Fibroblast of skin of left biceps (primary cell): ENCODE measurements at places on chromosomes 4 and X.

DNA sequence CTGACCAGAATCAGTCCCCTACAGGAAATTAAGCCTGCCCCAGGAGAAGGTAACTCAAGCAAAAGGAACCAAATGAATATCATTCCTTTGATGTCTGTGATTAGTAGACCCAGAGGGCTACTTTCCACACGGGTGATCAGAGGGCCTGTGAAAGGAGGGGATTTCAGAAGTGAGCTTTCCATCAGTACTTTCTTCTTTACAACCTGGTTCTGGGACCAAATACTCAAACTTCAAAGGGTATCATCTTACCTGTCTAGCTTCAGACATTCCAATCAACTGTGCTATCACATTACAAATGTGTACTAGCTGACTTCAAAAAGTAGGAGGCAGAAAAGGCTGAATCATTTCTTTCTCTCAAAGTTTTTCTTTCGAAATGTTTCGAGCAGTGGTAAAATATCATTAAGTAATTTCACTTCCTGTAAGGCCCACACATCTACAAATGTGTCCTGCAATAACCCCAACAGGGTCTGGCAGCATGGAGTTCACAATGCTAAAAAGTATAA, 23.9 kb downstream of the ACSL4 start:
- peak; percentile 30 for DNase-seq

- no peak for DNase-seq
Measured at GRCh38 chrX:63466690-63467089, 115.6 kb upstream of the SPIN4 start.

GRCh38 chr4:76705472-76705871, 192.5 kb downstream of the SOWAHB start:
- no peak for DNase-seq

DNA sequence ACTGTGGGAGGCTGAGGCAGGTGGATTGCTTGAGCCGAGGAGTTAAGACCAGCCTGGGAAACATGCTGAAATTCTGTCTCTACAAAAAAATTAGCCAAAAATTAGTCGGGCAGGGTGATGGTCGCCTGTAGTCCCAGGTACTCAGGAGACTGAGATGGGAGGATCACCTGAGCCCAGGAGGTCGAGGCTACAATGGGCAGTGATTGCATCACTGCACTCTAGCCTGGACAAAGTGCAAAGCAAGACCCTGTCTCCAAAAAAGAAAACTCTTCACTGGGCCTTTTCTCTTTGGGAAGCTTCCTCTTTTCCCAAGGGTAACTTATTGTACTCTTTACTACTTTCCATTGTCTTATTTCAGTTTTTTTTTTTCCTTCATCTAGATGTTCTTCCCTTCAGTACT, 88.9 kb downstream of the UBE2K start:
- DNase-seq: no peak

GRCh38 chrX:68574240-68574639, 73.2 kb upstream of the STARD8 start:
- DNase-seq: no peak

DNA sequence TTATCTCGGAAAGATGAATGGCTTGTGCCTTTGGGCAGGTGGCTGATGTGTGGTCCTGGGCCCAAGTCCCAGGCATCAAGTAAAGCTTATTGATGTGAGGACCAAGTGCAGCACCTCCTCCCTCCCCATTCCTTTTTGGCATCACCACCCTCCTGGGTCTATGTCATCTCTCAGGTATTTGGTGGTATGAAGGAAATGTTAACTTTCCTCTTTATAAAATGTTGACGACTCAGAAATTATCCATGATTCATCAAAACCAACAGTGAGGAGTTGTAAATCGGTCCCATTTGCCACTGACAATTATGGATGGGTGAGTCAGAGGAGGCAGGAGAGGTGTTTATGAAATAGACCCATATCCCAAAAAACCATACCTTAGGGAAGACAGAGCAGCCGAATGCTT, 229.4 kb upstream of the GATB start:
- peak; percentile 25 for DNase-seq

DNA sequence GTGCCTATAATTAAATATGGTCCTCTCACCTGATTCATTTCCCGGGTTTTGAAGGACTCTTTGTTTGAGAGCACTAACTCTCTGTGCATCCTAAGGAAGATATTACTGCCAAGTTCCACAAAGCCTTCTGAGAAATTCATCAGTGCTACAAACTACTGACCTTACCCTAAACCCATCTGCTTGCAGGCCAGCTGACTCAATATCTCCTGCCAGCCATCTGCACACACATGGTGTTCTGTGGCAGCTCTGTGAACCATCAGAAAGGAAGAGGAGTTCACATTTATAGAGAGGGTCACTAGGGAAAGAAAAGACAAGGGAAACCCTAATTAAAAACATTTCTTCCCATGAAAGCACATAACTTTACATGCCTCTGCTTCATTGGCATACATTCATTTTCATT, 156.7 kb downstream of the ATP10D start:
- DNase-seq: no peak

DNA sequence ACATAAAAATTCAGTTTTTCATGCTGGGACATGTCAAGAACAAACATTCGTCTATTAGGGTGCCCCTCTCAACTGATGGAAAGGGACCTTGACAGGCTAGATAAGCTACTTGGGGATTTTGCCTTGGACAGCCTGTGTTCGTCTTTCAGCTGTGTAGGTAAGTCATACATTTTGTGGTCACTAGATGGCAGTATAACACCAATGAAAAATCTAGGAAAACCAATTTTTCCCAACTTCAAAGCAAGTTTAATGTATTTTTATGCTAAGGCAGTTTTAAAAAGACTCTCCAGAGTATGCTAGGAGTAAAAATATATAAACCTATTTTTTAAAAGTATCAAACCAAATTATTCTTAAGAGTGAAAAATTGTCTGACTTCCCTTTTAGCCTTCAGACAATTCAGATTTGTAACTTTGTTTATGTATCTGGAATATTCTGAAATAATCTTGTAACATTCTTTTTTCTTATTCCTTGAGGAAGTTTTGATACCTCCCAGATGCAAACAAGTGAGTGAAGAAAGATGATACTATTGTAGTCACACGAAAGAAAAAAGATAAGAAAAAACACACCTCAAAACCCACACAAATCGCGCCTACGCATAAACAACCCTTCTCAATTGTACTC, 158.3 kb downstream of the CPE start:
- DNase-seq: peak; percentile 6

DNA sequence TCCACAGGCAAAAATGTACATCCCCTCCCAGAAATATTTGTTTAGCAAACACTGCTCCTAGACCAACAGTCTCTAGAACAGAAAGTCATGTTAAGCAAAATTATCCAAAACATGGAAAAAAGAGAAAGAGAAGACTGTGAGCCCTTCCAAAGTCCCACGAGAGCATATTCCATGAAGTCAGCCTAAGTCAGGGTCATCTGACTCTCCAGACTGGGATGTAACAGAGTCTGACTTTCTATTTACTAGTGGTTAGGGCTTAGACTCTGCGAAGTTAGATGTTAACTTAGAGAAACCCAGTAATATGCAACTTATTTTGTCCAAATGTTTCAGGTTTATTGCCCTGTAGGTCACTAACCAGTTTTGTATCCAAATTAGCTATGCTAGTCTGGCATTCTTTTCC, 102.3 kb downstream of the MID1 start:
- no peak for DNase-seq

DNA sequence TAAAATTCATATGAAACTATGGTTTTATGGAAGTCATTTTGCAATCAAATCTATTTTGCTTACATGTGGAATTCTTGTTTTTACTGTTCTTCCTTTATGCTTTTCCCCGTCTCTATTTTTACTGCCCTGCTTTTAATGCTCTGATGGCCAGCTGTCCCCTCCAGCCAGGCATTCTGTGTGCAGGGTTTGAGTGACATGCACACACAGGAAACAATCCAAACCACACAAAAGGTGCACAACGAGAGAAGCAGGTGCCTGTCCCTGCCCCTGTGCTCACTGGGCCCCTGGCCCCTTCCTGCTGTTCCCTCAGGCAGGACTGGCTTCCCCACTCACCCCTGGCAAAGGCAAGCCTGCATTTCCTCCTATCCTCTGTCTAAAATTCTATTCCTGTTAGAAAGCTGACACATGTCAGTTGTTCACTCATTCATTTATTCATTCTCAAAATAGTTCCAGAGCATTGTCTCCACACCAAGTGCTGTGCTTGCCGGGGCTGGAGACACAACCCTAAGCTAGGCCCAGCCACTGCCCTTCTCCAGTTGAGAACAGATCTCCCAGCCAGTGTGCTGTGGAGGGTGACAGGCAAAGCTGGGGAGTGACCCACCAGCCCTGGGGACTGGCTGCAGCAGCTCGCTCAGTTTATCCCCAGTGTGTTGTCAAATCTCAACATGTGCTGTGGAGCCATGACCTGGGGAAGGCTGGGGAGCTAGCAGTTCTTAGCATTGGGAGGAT, 346.3 kb downstream of the FBXW7 start:
- no peak for DNase-seq

GRCh38 chr4:182280436-182281111, 37.4 kb downstream of the TENM3 start:
- peak; percentile 23 for DNase-seq

- no peak for DNase-seq
Measured at GRCh38 chr4:169594560-169595195, 17.7 kb downstream of the NEK1 start.

DNA sequence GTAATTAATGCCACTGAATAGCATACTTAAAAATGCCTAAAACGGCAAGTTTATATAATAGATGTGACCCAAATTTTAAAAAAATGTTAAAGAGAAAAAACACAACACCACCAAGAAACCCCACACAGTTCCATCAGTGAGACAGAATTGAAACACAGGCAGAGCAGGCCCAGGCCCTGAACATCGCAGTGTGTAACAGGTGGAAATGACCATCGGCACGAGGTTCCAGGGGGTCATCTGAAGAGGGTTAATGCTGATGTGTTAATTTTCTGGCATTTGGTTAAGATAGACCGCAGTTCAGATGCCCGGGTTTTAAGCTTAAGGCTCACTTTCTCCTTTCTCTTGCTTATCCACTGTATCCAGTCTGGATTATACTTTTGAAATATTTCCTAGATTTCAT, 66.8 kb downstream of the ANAPC4 start:
- DNase-seq: no peak

DNA sequence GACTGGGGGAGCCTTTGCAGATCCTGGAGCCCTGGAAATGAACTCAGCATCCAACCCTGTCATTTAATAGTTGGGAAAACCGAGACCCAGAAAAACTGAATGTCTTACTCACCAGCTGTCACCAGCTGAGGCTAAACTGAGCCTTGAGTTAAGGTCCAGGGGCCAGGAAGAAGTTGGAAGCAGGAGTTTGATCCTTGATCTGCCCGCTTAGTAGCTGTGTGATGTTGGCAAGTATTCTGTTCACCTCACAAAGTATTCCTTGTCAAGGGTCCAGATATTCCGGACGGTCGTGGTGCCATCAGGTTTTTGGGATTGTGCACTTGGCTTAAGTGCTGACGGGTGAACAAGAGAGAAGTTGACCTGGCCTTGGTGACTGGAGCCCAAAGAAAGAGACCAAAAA, 30.7 kb upstream of the PROM1 start:
- DNase-seq: no peak

DNA sequence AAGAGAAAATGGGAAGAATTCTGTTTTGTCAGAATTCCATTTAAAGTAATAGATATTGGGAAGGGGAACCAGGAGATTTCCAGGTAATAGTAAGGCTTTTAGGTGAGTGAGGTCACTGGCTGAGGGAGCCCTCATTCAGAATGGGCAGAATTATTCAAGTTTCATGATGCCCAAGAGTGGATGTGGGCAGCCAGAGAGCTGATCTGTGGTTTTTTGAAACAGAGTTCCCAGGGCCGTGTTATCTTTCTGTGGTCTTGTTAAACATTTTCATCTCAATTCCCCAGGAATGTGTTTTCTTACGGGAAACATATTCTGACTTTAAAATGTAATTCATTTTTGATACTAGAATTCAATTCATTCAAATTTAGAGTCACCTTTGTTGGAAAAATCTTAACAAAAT, 182.0 kb upstream of the AADAT start:
- DNase-seq: no peak

GRCh38 chr4:47741200-47741599, 96.7 kb downstream of the CORIN start:
- DNase-seq: no peak

DNA sequence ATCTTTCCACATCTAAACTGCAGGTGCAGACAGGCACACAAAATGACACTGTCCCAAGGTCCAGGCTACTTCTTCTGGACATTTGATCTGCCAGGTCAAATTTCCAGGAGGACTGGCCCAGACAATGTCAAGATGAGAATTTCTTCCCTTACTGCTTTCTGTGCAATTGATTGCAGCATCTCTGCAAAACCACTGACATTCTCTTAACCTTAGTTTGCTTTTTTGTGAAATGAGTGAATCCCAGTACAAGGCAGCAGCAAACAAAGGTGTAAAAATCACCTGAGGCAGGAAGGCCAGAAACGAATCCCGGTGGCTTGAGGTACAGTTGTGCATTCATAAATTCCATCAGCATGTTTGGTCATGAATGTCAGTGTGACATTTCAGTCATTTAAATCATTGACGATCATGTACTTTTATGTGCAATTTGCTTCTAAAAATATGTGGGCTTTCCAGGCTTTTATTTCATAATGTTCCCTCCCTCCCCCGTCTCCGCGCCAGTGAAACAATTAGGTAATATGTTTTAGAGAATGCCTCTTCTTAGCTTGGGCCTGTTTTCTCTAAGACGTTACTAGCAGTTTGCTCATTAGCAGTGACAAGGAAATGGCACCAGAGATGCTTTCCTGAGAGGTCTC, 39.1 kb downstream of the NHS start:
- DNase-seq: no peak

- DNase-seq: no peak
Measured at GRCh38 chrX:31545191-31545590, 473.4 kb upstream of the FTHL17 start.

GRCh38 chrX:112746812-112747595, 67.3 kb upstream of the LHFPL1 start:
- no peak for DNase-seq

DNA sequence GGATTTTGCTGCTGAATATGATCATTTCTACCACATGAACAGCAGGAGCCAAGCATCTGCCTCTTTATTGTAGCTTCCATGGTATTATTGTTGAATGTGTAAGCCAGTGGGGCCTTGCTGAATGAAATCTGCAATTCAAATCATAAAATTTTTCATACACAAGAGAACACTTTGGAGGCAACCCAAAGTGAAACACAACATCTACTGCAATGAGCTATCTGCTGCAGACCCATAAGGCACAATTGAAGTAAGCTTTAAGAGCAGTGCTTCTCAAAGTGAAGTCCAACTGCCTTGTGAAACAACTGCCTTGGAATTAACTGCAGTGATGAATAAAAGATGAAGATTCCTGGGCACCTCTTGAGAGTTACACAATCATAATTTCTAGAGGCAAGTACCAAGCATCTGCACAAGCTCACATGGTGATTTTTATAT, 626.3 kb upstream of the INTU start:
- no peak for DNase-seq

GRCh38 chr4:66376396-66376795, 706.1 kb upstream of the EPHA5 start:
- DNase-seq: no peak

- no peak for DNase-seq
Measured at GRCh38 chr4:617644-618641, 7.4 kb upstream of the PDE6B start.
